Activated naive CD4-positive, alpha-beta T cell (primary cell): ENCODE measurements at places on chromosomes 6 and 20.

DNA sequence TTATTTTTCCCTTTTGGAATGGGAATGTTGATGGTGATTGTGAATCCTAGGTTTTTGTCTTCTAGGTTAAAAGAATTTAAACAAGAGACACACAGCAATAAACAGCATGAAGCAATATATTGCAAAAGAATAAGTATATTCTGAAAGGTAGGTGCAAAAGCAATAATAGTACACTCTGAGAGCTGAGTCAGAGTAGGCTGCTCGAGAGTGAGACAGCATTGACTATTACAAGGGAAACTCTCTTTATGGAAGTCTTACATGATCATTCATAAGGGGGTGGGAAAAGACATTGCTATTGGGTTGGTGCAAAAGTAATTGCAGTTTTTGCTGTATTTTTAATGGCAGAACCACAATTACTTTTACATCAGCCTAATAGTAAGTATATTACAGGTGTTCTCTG, 25.0 kb downstream of the FBXO5 start:
- DNase-seq, result no peak

GRCh38 chr6:116034327-116034726, 26.4 kb downstream of the FRK start:
- DNase-seq, result no peak

DNA sequence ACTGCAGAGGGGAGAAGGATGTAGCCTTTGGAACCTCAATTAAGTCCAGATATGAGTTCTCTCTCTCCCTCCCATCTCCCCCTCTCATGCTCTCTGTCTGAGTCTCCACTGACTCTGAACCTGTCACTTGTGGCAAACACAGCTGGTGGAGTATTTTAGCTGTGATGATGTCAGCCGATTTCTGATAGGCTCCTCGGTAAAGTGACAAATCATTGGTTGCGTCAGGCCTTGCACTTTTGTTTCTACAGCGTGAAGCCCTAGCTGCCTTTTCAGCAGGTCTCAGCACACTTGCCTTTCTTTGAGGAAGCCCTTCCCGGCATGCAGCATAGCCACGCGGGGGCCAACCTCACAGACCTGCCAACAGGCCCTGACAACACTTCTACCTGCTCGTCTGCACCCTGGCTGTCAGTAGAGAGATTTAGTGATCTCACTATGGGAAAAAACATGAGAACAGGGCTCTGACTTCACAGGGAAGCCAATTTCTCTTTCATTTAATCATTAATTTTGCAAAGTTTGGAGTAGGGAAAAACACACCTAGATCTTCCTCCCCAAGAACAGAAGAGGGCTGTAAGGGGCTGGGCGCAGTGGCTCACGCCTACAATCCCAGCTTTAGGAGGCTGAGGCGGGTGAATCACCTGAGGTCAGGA, 84.4 kb downstream of the GMPR start:
- DNase-seq, result peak; percentile 30

GRCh38 chr20:2833761-2834160, 6.7 kb downstream of the PCED1A start:
- no peak for DNase-seq

- no peak for DNase-seq
Measured at GRCh38 chr20:47551841-47552240, 50.2 kb downstream of the NCOA3 start.

- DNase-seq, result no peak
Measured at GRCh38 chr20:38307371-38308046, 3.6 kb downstream of the BPI start.

DNA sequence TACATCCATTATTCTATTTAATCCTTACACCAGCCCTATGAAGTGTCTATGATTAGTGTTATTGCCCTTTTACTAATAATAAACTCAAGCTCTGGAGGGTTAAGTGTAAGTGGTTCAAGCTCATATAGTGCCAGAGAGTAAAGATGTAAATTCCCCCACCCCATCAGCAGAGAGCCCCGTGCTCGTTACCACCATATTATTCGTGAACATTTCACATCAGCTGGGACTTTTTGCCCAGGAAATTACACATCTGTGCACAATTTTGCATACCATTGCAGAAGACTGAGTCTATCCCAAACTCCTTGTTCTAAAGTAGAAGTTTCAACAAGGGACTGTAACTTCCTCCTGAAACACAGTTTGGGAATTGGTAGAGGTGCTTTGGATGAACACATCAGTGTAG, 220.1 kb downstream of the BCAS1 start:
- DNase-seq, result no peak

DNA sequence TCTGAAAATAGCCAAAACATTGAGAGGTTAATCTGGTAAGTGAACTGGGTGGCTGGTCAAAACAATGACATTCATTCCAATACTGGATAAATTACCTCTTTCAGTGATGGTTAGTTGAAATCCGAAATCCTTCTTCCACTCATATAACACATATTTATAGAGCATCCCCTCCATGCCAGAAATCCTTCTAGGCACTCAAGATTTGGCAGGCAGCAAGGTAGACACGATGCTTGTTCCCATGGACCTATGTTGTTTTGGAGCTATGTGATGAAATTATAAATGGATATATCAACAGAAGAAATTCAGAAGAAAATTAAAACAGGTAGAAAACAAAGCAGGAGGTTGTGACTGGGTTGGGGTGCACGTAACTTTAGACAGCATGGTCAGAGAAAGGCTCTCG, 26.3 kb upstream of the SNRPB2 start:
- no peak for DNase-seq

DNA sequence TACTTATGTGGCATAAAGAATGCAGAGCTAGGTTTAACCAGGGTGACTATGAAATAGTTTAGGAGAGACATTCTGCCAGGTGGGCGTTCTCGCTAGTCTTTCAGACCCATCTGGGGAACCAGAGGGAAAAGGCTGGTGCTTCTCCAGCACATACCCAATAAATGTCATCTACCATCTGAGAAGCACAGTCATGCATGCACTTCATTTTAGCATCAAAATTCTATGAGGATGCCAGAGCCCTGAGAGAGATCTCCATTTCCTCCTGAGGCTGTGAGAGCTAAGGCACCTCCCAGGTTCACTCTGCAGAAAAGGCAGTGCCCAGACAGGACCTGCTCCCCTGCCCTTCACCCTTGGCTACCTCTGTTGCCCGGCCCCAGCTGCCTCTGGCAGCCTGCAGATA, 231.7 kb upstream of the PRND start:
- no peak for DNase-seq

GRCh38 chr20:49203746-49204145, 15.5 kb upstream of the DDX27 start:
- no peak for DNase-seq

DNA sequence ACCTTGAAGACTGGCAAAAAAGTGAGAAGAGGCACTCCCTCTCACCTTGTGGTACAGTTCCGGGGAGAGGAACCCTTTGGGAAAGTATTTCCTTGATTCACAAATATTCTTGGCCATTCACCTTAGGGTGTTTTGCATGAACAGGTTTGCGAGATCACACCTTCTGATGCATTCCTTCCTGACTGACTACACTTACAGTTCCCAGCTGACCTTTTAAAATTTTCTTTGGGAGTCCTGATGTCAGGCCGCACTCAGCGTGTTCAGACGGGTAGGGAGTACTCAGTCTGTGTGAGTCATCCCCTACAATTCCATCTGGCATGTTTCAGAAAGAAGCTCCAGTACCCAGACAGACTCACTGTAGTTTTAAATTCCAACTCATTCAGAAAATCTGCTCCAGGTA, 1.7 kb downstream of the ADGRF4 start:
- DNase-seq, result no peak

GRCh38 chr20:63594043-63594561, 20.1 kb upstream of the HELZ2 start:
- no peak for DNase-seq

DNA sequence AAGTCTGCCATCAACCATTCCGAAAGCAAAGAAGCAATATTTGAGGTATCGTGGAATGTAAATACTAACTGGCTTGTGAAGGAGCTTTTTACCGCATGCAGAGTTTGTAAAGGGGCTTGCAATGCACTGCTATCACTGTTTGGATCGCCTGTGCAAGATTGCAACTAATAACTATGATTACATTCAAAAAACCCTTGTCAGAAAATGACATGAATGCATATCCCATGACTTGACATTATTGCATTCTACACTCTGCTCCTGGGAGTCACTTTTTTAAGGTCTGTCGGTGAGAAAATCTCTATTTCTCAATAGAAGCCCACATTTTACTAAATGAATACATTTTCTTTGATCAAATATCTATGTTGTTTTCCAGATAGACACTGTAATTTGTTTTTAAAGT, 335.4 kb upstream of the SPTLC3 start:
- no peak for DNase-seq

DNA sequence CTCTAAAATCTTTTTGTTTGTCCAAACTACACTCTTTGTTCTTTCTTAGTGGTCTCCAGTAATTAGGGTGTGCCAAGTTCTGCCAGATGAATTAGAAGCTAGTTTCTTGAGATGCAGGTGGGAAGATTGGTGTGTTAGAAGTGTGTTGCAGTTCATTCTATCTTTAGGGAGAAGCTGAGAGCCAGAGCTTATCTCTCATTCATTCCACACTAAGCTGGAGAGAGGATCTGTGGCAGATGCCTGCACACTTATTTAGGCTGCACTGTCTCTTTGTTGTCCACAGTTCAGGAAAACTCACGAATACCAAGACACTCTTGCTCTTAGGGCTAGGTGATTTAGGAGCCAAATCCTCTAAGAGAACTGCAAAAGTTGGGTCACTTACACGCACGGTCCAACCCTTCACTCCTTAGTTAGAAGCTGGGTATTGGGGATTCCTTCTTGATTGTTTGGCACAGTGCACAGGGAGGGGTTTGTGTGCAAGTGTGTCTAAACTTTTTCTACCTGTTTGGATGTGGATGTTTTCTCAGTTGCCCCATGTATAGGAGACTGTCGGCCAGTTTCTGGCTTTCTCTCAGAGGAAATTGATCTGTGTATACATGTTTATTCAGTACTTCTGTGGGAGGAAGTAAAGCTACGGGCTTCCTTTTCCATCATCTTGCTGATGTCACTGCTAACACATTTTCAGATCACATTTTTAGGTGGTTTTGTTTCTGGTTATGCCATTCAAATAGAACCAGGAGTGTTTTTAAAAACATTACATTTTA, 49.5 kb downstream of the SMAP1 start:
- no peak for DNase-seq

GRCh38 chr20:54217762-54218161, 9.9 kb downstream of the PFDN4 start:
- no peak for DNase-seq

DNA sequence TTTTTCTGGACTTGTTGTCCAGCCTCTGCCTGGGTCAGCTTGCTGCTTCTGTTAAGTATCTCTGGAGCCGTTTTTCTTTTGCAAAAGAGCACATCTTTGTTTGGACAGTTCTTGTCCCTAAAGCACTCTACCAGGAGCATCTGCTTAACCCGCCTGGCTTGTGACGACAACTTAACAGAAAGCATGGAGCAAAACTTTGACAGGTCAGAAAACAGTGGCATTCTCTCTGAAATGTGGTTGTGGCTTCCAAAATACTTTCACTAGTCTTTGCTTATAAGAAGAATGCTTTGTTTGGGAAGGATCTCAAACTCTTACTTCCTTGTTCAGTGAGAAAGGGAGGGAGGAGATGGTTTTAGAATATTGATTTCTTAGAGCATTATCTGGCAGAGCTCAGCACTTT, 47.6 kb downstream of the CD109 start:
- DNase-seq, result no peak

DNA sequence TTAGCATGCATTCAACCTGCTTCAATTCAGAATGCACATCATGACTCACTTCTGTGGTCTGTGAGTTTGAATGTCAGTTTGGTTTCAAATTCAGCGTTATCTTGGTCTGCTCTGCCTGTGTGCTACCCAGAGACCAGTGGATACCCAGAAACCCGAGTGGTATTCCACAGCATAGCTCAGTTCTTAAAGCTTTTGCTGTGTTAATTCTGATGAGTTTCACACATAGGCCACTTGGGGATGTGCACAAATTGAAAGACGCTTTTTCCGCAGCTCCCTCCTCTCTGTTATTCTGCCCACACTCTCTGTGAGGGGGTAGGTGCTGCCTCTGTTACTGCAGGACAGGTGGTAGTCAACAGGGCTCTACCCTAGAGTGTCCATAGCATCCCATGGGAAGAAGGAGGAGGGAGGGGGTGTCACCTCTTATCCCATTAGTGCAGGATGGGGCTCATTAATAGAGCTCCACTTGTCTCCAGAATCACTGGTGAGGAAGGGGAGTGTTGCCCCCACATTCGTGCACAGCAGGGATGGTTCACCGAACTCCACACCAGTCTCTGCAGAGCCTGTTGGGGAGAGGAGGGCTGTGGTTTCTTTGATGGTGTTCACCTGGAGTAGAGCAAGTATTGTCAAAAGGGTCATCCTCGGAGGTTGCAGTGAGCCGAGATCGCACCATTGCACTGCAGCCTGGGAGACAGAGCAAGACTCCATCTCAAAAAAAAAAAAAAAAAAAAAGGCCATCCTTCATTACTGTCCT, 29.2 kb upstream of the SDCBP2 start:
- DNase-seq, result no peak

DNA sequence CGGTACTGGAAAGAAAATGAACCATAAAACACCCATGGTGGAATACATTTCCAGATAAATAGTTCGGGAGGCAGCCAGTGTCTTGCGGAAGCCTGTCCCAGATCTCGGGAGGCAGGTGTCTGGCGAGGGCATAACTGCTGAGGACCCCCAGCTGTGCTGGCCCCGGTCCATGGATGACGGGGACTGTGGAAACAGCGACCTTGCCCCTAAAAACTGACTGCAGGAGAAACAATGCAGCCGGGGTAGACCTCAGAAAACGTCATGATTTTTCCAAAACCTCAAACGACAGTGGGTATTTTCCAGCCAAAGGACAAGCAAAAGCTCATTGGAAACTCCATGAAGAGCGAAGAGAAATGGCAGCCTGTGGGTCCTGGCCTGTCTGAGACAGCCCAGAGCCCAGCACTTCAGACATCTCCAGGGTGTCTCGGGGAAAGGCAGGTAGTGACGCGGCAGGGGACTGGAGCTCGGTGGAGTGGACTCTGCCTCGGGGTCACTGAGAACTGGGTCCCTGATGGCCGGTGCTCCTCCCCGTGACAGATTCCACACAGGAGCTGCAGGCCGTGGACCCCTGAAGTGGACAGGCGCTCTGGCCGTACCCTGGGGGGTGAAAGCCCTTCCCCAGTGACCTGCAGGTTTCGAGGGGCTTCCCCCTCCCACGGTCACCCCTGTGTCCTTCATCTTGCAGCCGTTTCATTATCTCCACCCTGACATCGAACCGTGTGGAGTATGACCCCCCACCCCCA, 188.6 kb downstream of the SYNDIG1 start:
- no peak for DNase-seq

DNA sequence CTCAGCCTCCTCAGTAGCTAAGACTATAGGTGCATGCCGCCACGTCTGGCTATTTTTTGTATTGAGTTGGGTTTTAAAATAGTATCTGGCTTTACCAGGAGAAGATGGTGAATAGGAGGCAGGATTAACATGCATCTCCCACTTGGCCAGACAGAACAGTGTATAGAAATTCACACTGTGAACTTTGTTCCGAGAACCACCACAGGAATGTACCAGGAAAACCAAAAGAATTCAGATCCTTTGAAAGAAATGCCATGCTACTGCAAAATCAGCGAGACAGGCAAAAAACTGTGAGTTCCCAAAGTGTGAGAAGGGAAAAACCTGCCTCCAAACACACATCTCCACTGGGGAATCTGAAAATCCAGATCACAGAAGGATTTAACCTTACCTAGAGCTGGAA, 327.6 kb downstream of the NKAIN2 start:
- no peak for DNase-seq

- DNase-seq, result no peak
Measured at GRCh38 chr6:156839591-156840001, 62.4 kb downstream of the ARID1B start.

- no peak for DNase-seq
Measured at GRCh38 chr6:147867433-147868226, 359.1 kb downstream of the SAMD5 start.

GRCh38 chr6:137341681-137342195, 122.6 kb upstream of the IFNGR1 start:
- DNase-seq, result no peak

GRCh38 chr20:10848810-10849370, 175.1 kb upstream of the JAG1 start:
- no peak for DNase-seq
